Femur (tissue), 1 donor: ENCODE measurements at places on chromosomes 1 and 21.

- no peak for DNase-seq
Observed at GRCh38 chr1:15683345-15684039, 628 bp upstream of the PLEKHM2 start.

GRCh38 chr1:85546748-85547147, 33.8 kb upstream of the CCN1 start:
- DNase-seq, result no peak

GRCh38 chr1:157404063-157404501, 148.2 kb downstream of the FCRL5 start:
- DNase-seq, result no peak

GRCh38 chr1:63774617-63775417, 1.0 kb downstream of the ROR1 start:
- peak; percentile 64 for DNase-seq

DNA sequence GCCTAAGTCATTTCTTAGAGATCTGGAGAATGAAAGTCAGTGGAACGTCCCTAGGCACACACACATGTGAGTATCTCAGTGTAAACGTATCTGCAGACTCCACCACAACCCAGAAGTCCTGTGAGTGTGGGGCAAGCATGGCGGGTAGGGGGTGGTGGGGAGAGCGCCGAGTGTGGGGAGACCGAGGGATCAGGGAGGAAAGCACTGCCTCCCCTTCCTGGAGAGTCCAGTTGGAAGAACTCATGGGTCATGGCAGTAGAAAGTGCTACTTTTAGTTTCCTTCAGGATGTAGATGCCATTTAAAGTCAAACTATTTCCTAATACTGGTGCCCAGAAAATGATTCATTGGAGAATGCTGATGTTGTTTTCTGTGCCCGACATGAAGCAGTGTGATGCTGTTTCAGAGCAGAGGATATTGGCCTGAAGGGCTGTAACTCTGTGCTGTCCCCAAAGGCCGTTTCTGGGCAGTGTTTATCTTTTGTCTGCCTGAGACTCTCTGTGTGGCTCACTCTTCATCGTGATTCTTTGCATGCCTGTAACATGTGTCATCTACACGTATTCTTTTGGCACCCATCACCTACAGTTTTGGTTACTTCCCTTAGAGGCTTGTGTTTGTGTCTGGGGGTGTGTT, 45.7 kb upstream of the TSPAN2 start:
- no peak for DNase-seq

DNA sequence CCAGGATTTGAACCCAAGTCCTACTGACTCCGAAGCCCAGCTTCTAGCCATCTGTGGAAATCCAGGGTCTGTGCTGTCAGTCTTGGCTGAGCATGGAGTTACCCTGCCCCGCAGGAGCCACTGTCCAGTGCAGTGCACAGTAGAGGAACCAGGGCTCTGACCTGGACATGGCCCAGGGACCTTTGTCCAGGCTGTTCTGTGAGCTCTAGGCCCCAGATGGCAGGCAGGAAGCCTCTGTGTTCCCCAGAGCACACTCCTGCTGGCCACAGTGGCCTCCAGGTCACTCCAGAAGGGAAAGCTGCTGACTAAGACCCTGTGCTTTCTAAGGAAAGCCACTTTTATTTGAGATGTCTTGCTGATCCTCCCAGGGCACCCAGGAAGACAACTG, 13.8 kb downstream of the S100A7A start:
- DNase-seq, result no peak

- no peak for DNase-seq
Observed at GRCh38 chr1:27600498-27601175, 3.3 kb downstream of the AHDC1 start.

DNA sequence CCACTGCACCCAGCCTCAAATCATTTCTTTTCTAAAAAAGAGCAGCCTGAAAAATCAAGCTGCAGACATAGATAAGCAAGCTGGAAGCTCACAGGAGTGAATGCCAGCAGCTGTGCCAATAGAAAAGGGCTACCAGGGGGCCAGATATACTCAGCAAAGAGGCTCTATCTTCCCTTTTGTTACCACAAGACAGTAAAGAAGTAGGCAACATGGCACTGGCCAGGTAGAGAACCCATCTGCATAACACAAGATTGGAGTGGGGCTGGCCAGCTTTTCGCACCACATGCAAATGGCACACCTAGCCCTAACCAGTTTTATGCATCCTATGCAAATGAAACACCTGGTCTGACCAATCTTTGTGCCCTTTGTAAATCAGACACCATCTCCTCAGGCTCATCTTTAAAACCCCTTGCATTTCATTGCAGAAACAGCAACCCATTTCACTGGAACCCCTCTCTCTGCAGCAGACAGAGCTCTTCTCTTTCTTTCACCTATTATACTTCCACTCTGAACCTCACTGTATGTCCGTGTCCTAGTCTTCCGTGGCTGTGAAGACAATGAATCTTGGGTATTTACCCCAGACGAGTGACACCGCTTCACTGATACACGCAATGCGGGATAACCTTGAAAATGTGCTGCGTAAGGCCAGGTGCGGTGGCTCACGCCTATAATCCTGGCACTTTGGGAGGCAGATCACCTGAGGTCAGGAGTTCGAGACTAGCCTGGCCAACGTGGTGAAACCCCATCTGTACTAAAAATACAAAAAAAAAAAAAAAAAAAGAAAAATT, 15.1 kb downstream of the CASP9 start:
- no peak for DNase-seq

DNA sequence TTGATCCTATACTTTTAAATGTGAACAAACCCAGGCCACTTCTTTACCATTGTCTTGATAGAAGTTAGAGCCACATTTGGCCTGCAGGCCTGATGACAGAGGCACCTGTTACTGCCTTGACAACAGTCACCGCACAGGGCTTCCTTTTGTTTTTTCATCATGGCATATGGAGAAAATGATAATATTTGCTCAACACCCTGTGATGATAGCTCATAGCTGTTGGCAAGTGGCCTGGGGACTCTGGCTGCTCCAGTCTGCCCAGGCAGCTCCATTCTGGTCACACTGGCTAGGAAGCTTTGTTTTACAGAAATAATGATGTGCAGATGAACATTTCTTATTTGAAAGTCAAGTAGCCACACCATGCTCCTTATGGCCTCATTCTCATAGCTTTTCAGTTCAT, 89.6 kb upstream of the GPR88 start:
- DNase-seq, result no peak

DNA sequence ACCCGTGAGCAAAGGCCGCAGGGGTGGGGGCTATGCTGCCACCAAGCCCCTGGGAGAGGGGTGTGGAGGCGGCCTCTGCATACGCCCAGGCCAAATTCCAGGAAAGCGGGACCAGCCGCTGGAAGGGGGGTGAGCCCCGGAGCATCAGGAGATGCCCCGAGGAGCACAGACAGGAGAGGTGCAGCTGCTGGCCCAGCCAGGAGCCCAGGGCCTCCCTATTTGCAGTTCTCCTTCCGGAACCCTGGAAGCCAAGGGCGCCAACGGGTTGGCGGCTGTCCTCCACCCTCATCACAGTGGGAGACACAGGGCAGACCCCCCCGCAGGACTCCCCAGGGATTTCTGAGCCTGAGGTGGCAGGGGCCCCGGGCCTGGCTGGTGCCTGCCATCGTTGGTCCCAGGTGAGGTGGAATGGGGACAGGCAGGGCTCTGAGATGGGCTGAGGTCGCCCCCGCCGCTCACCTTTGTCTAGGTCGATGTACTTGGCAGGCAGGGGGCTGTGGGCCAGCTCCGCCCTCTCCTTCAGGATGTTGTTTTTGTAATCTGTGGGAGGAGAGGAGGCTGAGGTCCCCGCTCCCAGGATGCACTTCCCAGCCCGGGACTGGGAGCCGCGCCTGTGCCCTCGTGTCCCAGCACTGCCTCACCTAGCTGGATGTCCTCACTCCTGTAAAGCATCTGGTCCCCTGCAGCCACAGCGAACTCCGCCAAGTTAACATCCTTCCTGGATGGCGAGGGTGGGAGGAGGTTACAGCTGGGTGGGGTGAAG, 4.4 kb upstream of the DVL1 start:
- no peak for DNase-seq

- no peak for DNase-seq
Observed at GRCh38 chr1:171668372-171668771, 15.9 kb upstream of the MYOC start.

GRCh38 chr21:31349208-31349607, 5.1 kb upstream of the TIAM1 start:
- DNase-seq, result no peak

DNA sequence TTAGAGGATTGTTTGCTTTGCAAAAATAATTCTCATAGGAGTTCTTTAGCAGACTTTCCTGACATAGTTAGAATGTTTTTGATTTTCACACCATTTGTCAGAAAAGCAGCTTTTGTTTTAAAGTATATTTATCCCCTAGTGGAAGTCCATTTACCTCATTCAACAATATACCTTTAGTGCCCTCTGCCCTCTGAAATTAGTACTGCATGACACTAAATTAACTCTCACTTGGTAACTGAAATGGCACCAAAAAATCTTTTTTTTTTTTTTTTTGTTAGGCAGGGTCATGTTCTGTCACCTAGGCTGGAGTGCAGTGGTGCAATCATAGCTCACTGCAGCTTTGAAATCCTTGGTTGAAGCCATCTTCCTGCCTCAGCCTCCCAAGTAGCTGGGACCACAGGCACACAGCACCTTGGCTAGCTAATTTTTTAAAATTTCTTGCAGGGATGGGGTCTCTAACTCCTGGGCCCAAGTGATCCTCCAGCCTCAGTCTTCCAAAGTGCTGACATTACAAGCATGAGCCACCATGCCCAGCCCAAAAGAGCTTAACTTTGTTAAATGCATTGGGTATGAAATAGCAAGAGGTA, 13.6 kb downstream of the LRRC42 start:
- no peak for DNase-seq

- DNase-seq, result no peak
Observed at GRCh38 chr1:86822459-86822858, 91.5 kb downstream of the SELENOF start.

DNA sequence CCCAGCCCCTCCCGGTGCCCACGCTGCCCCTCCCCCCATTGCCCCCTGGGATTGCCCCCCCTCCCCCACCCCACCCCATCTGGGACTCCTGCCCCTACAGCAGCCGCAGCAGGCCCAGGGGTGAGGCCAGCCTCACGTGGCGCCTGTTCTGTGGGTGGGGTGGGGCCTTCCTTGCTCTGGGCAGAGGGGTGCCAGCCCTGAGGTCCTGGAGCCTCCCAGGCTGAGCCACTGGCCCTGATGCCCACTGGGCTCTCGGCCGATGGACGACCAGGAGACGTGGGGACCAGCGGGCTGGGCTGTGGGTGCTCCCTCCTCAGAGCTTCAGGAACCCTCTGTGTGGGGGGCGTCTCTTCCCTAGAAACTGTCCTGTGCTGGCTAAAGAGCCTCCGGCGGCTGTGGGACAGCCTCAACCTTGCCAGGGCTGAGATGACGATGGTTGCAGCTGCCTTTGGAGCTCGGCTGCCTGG, 5.8 kb upstream of the C1orf159 start:
- DNase-seq, result no peak

GRCh38 chr1:2248127-2248826, 20.2 kb downstream of the SKI start:
- DNase-seq, result peak; percentile 32

GRCh38 chr1:209134001-209134400, 449.5 kb upstream of the CAMK1G start:
- DNase-seq, result no peak

DNA sequence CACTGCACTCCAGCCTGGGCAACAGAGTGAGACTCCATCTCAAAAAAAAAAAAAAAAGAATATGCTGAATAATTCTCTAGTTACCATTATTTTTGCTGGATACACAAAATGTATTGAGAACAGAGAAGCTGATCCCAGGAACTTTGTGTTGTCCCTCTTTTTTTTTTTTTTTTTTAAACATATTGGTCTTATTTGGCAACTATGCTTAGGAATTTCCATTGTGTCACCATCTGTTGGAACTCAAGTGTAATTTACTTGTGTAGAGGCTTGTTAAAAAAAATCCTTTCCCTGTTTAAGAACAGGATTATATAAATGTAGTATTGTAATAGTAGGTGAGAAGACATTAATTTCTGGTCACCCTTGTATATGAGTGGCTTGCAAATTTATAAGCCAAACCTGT, 28.6 kb downstream of the CAMSAP2 start:
- DNase-seq, result no peak

GRCh38 chr1:115337633-115338456, at the start of gene NGF:
Gene NGF (minus strand): TSS chr1:115338249. CDS start chr1:115286795, 51,454 bp downstream.
- peak; percentile 64 for DNase-seq

DNA sequence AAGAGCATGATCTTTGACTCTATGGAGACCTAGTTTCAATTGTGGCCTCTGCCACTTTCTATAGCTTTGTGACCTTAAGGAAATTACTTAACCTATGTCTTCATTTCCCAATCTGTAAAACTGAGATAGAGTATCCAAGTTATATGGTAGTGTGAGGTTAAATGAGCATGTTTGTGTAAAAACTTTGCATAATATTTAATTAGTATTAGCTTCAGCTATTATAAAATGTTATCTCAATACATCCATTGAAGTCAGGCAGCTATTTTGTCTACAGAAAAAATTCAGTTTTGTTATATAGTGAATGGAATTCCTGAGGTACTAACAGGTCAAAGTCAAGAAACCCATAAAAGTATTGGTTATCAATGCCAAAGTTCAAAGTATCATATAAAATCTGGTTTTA, 53.6 kb downstream of the GPATCH2 start:
- DNase-seq, result no peak

GRCh38 chr1:32870615-32871363, at the start of gene FNDC5:
Gene FNDC5 (minus strand): TSS chr1:32870912.
- DNase-seq, result peak; percentile 75

DNA sequence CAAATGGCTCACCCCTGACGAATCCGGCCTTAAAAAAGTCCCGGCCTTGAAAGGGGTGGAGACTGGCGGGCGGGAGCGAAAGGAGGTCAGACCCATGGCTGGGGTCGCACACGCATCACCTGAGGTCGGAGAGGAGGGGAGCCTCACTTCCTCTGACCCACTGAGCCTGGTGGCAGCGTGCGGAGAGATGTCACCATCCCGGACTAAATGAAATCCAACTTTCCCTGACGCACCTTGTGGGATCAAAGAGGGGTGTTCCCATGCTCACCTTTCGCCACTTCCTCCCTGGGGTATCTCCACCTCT, 709 bp upstream of the SLC41A1 start:
- DNase-seq, result no peak

GRCh38 chr1:54080598-54081049, 27.2 kb downstream of the TCEANC2 start:
- DNase-seq, result no peak

GRCh38 chr1:231395076-231395997, 26.8 kb downstream of the EGLN1 start:
- DNase-seq, result peak; percentile 36

GRCh38 chr1:41333146-41333784, 28.0 kb upstream of the FOXO6 start:
- DNase-seq, result no peak

DNA sequence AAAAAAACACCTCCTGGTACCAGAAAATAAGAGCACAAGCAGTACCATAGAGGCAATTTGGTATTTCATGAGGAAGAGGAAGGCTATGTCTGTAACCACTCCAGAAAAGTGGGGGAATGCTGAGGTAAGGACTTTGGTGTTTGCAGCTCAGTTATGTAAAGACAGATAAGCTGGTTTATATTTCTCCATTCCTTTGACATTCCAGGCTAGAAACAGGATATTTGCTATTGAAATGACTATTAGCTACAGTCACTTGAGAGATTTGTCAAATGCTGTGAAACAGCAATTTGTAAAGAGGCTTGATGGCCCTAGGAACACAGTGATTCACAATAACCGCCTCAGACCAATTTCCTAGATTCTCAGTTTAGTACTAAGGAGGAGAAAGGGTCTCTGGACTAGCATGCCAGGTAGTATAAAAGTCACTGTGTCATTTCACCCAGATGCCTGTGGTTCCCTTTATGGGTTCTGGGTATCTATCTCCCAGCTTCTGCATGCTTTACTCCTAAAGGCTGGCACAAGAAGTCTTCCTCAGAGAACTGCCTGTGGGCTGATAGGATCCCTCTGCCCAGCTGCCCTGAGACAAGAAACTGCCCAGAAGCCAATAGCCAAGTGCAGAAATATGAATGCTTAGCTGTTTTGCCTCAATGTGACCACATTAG, 80.5 kb downstream of the VCAM1 start:
- DNase-seq, result no peak
